ENCODE measurements at places on chromosomes 1 and 21. TPM values are rescaled to one million over a fixed set of nuclear protein-coding genes. Genes with fewer than 3 reads are reported as not detected.

- no peak for DNase-seq
Observed at GRCh38 chr1:77370161-77370560, 88.3 kb downstream of the AK5 start.

GRCh38 chr21:44273046-44273445 lies 11.3 kb upstream of the DNMT3L start:
- DNase-seq, result no peak

DNA sequence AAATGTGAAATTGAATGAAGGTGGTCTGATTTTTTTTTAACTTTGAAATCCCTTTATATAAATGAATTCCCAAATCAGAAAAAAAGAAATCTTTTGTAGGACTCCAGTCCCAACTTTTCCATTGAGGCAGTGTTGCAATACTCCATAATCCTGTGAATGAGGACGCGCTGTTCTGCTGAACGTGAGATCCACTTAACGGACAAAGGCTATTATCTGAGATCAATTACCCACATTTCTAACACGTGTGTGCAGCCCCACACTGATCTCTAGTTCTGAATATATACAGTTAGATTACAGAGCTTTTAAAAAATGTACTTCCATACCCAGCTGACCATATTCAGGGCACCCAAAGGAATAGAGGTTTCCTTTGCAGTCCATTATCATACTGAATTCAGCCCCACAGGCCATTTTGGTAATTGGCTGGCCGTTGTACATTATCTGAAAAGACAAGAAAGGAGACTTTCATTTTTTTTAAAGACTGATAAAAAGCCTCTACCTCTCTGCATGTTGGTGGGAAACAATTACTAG lies 19.0 kb downstream of the RCC2 start:
- no peak for DNase-seq

DNA sequence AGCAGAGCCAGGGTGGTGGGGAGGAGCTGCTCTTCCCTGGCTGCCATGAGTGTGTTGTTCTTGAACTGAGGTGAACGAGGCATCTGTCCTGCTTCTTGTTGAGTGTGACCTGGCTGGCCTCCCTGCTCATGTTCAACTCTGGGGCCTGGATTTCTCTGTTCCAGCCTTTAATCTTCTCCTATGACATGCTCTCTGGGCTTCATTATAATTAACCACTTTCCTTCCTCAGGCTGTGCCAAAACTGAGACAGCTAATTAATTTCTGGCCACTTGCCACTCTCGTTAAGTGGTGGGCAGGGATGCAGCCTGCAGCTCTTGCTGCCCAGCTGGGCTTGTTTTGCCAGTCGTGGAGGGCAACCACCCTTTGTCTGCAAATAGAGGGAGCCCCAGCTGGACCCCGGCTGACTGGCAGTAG lies 23.3 kb downstream of the OPRD1 start:
- no peak for DNase-seq

DNA sequence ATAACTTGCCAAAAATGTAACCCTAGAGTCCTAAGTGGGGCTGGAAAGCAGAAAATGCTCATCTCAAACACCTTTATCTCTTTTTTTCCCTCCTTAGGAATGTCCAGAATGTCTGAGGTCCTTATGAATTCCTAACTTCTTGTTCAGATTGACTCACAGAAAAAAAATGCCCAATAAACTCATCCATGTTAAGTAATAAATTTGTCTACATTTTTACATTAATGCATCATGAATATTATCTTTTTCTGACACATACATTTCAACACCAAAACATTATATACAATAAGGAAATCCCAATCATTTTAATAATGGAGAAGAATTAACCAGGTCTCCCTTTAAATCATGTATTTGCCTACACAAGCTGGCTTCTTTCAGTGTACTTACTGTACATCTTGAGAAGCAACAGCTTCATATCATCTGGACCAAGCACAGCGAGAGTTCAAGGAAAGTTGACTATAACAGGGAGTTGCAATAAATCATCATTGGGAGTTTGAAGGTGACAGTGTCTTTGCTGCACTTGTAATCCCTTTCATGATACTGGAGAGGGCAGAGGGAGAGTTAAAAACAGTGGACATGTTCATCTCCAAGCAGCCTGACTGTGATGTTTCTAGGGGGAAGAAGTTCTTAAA lies 565.2 kb downstream of the LTN1 start:
- no peak for DNase-seq

GRCh38 chr1:228277491-228278431 lies 69.9 kb downstream of the OBSCN start:
- no peak for DNase-seq

DNA sequence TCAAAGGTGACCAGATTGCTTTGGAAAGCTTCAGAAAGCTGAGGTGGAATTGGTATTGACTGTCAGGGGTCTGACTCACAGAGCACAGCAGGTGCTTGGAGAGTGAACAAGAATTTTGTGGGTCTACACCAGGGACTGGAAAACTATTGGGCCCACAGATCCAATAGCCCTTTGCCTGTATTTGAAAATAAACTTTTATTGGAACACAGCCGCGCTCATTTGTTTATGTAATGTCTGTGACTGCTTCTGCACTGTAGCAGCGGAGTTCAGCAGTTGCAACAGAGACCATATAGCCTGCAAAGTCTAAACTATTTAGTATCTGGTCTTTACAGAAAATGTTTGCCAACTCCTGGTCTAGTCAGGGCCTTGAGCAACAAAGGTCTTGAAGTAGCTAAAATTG lies 315.6 kb downstream of the NFIA start:
- no peak for DNase-seq

Gene SLAMF1
- 108 TPM for total RNA-seq

Gene TBX19
- total RNA-seq, result 2.5 TPM

Gene PLA2G2F
- not detected for total RNA-seq

Data from activated CD4-positive, alpha-beta T cell treated with anti-CD3 and anti-CD28 coated beads for 36 hours (primary cell).